Astrocyte (in vitro differentiated cells and primary cell): ENCODE measurements at places on chromosomes 6 and 20. TPM values are rescaled to one million over a fixed set of nuclear protein-coding genes. Genes with fewer than 3 reads are reported as not detected.

Gene COMMD7
- total RNA-seq: 38.7 and 38.9 TPM in 2 replicates

Gene BFSP1
- total RNA-seq: 3.7 and 4.2 TPM in 2 replicates

Gene GDAP1L1
- total RNA-seq: 0.64 and 0.77 TPM in 2 replicates

Gene CLIC1
- total RNA-seq: 484 and 518 TPM in 2 replicates

Gene CST1
- total RNA-seq: not detected in 2 replicates

Gene GSTA2
- total RNA-seq: not detected in 2 replicates

Gene PTCHD4
- 11.4 and 12.4 TPM in 2 replicates for total RNA-seq

Gene BTBD3
- total RNA-seq: 30.7 and 35.9 TPM in 2 replicates

Gene RNF182
- total RNA-seq: 5.4 and 8.3 TPM in 2 replicates

Gene L3MBTL1
- 8.4 and 13.0 TPM in 2 replicates for total RNA-seq

Gene DLK2
- total RNA-seq: 0.41 and 0.68 TPM in 2 replicates

Gene GNAS-AS1
- total RNA-seq: 2.8 and 3.8 TPM in 2 replicates

Gene FOXP4
- total RNA-seq: 41.9 and 43.7 TPM in 2 replicates

Gene FOXA2
- total RNA-seq: not detected in 2 replicates

Gene BIRC7
- total RNA-seq: 2.9 and 3.3 TPM in 2 replicates

Gene DEFB116
- total RNA-seq: not detected in 2 replicates

Gene MYT1
- 0.17 TPM in 1 of 2 replicates, not detected in the other for total RNA-seq

Gene PTGIS
- 1.9 and 3.1 TPM in 2 replicates for total RNA-seq

Gene MAP7
- 2.8 and 3.3 TPM in 2 replicates for total RNA-seq

Gene IMPG1
- not detected in 2 replicates for total RNA-seq

Gene EDEM2
- 32.5 and 33.4 TPM in 2 replicates for total RNA-seq

Gene TPD52L1
- total RNA-seq: 32.4 and 32.8 TPM in 2 replicates

Gene ENPP3
- total RNA-seq: 0.19 TPM in 1 of 2 replicates, not detected in the other

Gene SSTR4
- not detected in 2 replicates for total RNA-seq

Gene BPIFB4
- not detected in 2 replicates for total RNA-seq

Gene CLVS2
- not detected in 2 replicates for total RNA-seq

Gene KIF13A
- 38.1 and 38.4 TPM in 2 replicates for total RNA-seq

Gene TINAG
- total RNA-seq: not detected in 2 replicates

Gene FNDC1
- 6.3 and 8.6 TPM in 2 replicates for total RNA-seq

Gene HCK
- total RNA-seq: 0.34 and 0.53 TPM in 2 replicates

Gene SPEF1
- total RNA-seq: 0.45 and 1.2 TPM in 2 replicates

Gene KCNK5
- total RNA-seq: 0.14 and 0.17 TPM in 2 replicates
